T-helper 17 cell (primary cell): ENCODE measurements at places on chromosomes 5 and 9.

- H3K4me1 ChIP-seq: peaks cover 47% of the 10 kb centered on the region
- H3K4me3 ChIP-seq: peak overlapping the region; percentile 99
- H3K27me3 ChIP-seq: no peaks in the 10 kb centered on the region
- H3K36me3 ChIP-seq: peaks cover 7% of the 10 kb centered on the region
- peak overlapping the region; percentile 91 for H3K27ac ChIP-seq
- DNase-seq: no peak
These were observed 1.5 kb downstream of the RASGRF2 start for GRCh38 chr5:80961376-80962281.

DNA sequence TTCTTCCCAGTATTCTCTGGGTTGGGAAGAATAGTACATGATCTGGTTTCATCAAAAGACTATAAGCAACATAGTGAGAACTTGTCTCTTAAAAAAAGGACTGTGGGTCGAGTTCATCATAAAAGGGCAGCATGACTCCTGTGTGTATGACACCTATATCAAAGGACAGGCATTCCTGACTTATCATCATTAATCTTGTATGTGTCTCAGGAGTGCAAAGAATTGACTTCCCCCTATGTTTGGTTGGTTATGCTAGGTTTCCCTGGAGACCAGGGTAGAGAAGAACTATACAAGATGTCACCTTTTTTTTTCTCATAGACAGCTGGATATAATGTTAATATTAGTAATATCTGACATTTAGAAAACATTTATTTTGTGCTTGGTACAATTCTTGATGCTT is 173.1 kb upstream of the ANKRD55 start:
- H3K27ac ChIP-seq: no peak overlapping the region
- no peaks in the 10 kb centered on the region for H3K27me3 ChIP-seq
- peaks cover 2% of the 10 kb centered on the region for H3K4me1 ChIP-seq
- no peak overlapping the region for H3K4me3 ChIP-seq
- no peaks in the 10 kb centered on the region for H3K36me3 ChIP-seq

- H3K4me1 ChIP-seq: peaks cover 31% of the 10 kb centered on the region
- no peaks in the 10 kb centered on the region for H3K36me3 ChIP-seq
- no peak for DNase-seq
- peak overlapping the region; percentile 80 for H3K27ac ChIP-seq
- no peaks in the 10 kb centered on the region for H3K27me3 ChIP-seq
These were observed 67.3 kb downstream of the PARP8 start for GRCh38 chr5:50733741-50734140.

DNA sequence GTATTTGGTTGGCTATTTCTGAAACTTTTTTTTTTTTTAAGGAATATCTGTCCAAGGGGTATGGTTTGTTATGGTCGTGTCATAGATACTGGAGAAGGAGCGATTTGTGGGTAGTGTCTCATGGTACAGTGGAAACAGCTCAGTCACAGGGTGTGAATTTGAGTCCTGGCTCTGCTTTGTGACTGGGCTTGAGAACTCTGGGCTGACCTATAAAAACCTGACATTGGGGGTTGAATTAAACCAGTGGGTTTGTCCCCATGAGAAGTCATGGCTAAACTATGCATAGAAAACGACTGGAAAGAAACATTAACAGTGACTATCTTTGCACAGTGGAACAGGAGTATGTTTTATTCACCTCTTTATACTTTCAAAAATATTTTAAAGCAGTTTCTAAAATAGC is 54.7 kb downstream of the MACROH2A1 start:
- DNase-seq: no peak
- no peaks in the 10 kb centered on the region for H3K36me3 ChIP-seq
- H3K4me1 ChIP-seq: peaks cover 3% of the 10 kb centered on the region
- no peak overlapping the region for H3K4me3 ChIP-seq

GRCh38 chr9:91416096-91416712 is 7.4 kb downstream of the NFIL3 start:
- H3K4me1 ChIP-seq: peaks cover 10% of the 10 kb centered on the region
- peaks cover 43% of the 10 kb centered on the region for H3K27me3 ChIP-seq
- H3K4me3 ChIP-seq: no peak overlapping the region
- no peaks in the 10 kb centered on the region for H3K36me3 ChIP-seq
- DNase-seq: no peak

DNA sequence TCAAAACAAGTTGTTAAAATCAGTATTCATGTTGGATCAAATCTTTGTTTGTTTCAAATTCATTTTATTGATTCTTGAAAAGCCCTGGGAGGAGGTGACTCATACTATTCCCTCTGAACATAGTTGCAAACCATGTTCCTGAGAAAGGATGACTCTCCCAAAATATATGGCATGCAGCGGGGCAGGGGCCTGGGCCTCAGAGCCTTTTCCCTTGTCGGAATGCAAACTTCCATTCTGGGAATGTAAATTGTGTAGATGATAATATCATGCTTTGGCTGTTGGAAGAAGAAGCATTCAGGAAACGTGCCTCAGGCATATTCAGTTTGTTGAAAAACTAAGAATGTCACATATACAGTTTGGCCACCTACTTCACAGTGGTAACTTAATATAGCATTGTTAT is 242.0 kb downstream of the AUH start:
- DNase-seq: no peak
- no peaks in the 10 kb centered on the region for H3K4me1 ChIP-seq
- H3K36me3 ChIP-seq: no peaks in the 10 kb centered on the region

- H3K27ac ChIP-seq: no peak overlapping the region
- no peaks in the 10 kb centered on the region for H3K36me3 ChIP-seq
- DNase-seq: no peak
- H3K4me1 ChIP-seq: peaks cover 2% of the 10 kb centered on the region
These were observed 16.2 kb downstream of the CDC14B start for GRCh38 chr9:96603305-96604003.

GRCh38 chr9:130158001-130158400 is 14.2 kb upstream of the NCS1 start:
- H3K36me3 ChIP-seq: no peaks in the 10 kb centered on the region
- peaks cover 5% of the 10 kb centered on the region for H3K27me3 ChIP-seq
- H3K4me3 ChIP-seq: no peak overlapping the region
- no peaks in the 10 kb centered on the region for H3K4me1 ChIP-seq

- DNase-seq: peak; percentile 11
- peaks cover 64% of the 10 kb centered on the region for H3K27me3 ChIP-seq
- H3K4me1 ChIP-seq: peaks cover 24% of the 10 kb centered on the region
- peak overlapping the region; percentile 98 for H3K4me3 ChIP-seq
These were observed 2.7 kb downstream of the VCAN start for GRCh38 chr5:83474161-83474796.

DNA sequence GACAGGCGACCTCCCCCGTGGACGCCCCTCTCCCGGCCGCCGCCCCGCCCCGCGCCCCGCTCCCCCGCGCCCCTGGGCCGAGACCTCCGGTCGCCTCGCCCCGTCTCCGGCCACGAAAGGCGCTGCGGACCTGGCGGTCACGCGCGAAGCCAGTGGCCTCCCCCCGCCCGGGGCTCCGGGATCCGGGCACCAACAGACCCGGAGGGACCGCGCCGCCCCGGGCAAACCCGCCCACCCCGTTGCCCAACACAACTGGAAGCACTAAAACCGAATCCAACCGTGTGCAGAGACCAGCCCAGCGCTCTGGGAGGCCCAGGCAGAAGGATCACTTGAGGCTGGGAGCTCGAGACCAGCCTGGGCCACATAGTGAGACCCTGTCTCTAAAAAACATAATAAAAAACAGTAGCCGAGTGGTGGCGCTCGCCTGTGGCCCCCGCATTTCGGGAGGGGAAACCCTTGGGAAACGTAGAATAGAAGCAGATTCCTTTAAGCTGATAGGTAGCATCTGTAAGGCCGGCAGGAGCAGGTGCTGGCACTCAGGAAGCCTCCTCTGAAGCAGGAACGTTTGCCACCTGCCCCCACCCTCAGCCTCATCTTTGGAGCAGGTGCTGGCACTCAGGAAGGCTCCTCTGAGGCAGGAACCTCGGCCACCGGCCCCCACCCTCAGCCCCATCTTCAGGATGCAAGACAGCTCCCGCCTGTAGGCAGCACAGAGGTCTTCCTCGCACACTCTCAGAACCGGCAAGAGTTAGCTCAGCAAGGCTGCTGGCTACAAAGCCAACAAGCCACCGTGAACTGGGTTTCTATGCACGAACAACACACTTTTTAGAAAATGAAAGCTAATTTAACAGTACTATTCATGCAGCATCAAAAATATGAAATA is 4.6 kb upstream of the SLC9A3 start:
- H3K4me3 ChIP-seq: peak overlapping the region; percentile 69
- peaks cover 25% of the 10 kb centered on the region for H3K4me1 ChIP-seq
- DNase-seq: peak; percentile 2
- peaks cover 13% of the 10 kb centered on the region for H3K36me3 ChIP-seq
- no peak overlapping the region for H3K27ac ChIP-seq
- H3K27me3 ChIP-seq: peaks cover 62% of the 10 kb centered on the region

GRCh38 chr9:130089141-130089540 is 35.4 kb downstream of the GPR107 start:
- DNase-seq: no peak
- H3K4me3 ChIP-seq: no peak overlapping the region
- H3K27ac ChIP-seq: no peak overlapping the region
- H3K36me3 ChIP-seq: peaks cover 8% of the 10 kb centered on the region
- no peaks in the 10 kb centered on the region for H3K27me3 ChIP-seq
- H3K4me1 ChIP-seq: peaks cover 9% of the 10 kb centered on the region

DNA sequence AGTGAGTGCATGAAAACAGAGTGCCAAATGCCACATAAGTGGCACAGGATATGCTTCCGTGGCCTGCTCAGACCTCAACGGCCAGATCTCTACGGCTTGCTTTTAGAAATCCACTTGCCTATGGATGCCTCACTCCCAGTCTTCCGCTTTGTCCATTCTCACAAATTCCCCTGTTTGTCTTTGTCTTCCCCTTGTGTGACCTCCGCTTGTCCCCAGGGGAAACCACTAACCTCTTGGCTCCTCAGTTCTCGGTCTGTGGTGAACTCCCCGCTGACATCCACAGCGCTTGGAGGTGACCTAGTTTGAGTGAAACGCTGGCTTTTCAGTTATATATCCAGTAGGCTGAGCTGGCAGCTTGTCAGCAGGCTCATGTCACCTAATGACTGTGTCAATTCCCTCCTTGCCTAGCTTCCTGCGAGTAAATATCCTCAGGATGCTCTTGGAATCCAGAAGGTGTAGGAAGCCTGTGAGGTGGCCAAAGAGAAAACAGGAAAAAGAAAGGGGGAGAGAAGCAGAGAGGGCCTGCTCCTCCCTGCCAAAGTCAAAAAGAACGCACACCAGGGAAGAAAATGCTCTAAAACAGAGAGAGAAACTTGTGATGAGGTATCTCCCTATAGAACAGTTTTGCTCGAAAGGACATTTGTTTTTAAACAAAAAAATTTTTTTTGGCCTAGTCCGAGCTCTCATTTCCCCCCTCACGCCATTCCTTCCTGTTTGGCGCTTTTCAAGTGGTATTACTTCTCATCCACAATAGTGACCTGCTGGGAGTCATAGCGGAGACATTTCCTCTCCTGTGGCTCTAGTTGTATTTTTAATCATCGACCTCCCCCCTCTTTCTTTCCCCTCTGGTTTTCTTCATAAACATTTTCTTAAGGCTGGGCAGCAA is 101.6 kb upstream of the SPRY4 start:
- peak overlapping the region; percentile 81 for H3K4me3 ChIP-seq
- H3K36me3 ChIP-seq: no peaks in the 10 kb centered on the region
- DNase-seq: peak; percentile 52
- no peaks in the 10 kb centered on the region for H3K27me3 ChIP-seq

DNA sequence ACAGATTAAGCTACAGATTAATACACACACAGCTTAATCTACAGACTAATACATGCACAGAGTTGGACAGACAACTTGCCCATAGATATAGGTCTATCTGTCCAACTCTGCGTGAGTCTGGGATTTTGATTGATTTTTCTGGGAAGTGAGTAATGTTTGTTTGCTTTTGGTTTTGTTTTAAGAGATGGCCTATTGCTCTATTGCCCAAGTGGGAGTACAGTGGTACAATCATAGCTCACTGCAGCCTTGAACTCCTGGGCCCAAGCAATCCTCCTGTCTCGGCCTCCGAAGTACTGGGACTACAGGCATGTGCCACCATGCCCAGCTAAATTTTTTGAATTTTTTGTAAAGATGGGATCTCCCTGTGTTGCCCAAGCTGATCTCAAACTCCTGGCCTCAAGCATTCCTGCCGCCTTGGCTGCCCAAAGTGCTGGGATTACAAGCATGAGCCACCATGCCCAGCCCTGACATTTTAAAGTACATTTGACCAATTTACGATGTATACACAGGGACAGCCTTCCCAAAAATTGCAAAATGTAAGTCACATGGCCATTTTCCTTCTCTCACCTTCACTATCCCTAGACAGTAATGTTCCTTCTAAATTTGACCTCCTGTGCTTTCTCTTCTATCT is 50.8 kb downstream of the PAPPA start:
- H3K36me3 ChIP-seq: no peaks in the 10 kb centered on the region
- no peak overlapping the region for H3K4me3 ChIP-seq
- no peaks in the 10 kb centered on the region for H3K4me1 ChIP-seq
- no peaks in the 10 kb centered on the region for H3K27me3 ChIP-seq
- no peak for DNase-seq

GRCh38 chr5:140256726-140257125 is 46.2 kb downstream of the PFDN1 start:
- peaks cover 50% of the 10 kb centered on the region for H3K4me1 ChIP-seq
- H3K36me3 ChIP-seq: peaks cover 8% of the 10 kb centered on the region
- no peaks in the 10 kb centered on the region for H3K27me3 ChIP-seq
- no peak overlapping the region for H3K4me3 ChIP-seq
- no peak overlapping the region for H3K27ac ChIP-seq

DNA sequence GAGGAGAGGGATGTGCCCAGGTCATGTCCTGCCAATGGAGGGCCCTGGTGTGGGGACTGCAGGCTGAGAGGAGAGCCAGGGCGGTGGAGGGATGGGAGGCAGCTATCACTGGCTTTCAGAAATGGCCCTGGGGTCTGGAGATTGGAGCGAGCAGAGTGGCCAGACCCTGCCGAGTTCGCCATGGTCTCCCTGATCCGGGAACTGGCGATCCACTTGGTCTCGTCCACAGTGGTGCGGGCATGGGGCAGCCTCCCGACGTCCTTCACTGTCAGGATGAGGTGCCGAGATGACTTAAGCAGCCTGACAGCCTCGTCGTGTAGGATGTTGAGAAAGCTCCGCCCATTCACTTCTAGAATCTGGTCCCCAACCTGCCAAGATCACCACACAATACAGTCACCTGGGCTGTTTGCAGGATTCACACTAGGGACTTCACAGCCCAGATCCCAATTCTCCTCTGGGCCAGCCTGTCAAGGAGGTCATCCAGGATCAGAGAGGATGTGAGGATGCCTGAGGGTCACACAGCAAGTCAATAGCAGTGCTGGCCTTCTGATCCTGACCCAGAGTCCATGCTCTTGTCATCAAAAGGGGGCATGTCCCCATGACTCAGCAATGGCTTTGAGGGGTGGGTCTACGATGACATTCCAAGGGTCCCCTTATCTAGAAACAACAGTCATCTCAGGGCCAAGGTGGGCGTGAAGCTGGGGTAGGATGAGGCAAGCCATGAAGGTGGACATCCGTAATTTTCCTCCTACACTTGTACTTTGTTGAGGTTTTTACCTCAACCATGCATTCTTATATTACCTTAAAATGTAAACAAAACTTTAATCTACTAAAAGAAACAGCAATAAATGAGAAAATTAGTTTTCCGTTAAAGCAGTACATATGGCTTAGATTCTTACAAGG is 38.5 kb upstream of the AKNA start:
- peaks cover 3% of the 10 kb centered on the region for H3K36me3 ChIP-seq
- peaks cover 2% of the 10 kb centered on the region for H3K4me1 ChIP-seq
- peaks cover 12% of the 10 kb centered on the region for H3K27me3 ChIP-seq
- no peak overlapping the region for H3K4me3 ChIP-seq

- no peak overlapping the region for H3K4me3 ChIP-seq
- no peaks in the 10 kb centered on the region for H3K27me3 ChIP-seq
- H3K27ac ChIP-seq: peak overlapping the region; percentile 11
- no peak for DNase-seq
- H3K4me1 ChIP-seq: peaks cover 36% of the 10 kb centered on the region
These were observed 58.0 kb downstream of the DAP start for GRCh38 chr5:10702911-10703491.
